Activated T-helper 9 cell treated with anti-CD3 and anti-CD28 coated beads, Interleukin-2, amount 50 U/mL, for 16 hours (primary cell): ENCODE measurements at places on chromosomes 7 and 10.

GRCh38 chr7:50399206-50399605 lies 50.9 kb downstream of the FIGNL1 start:
- DNase-seq: no peak

GRCh38 chr10:59724098-59724938 lies 14.7 kb upstream of the SLC16A9 start:
- DNase-seq: no peak

GRCh38 chr10:113067501-113067900 lies 117.5 kb downstream of the TCF7L2 start:
- no peak for DNase-seq

DNA sequence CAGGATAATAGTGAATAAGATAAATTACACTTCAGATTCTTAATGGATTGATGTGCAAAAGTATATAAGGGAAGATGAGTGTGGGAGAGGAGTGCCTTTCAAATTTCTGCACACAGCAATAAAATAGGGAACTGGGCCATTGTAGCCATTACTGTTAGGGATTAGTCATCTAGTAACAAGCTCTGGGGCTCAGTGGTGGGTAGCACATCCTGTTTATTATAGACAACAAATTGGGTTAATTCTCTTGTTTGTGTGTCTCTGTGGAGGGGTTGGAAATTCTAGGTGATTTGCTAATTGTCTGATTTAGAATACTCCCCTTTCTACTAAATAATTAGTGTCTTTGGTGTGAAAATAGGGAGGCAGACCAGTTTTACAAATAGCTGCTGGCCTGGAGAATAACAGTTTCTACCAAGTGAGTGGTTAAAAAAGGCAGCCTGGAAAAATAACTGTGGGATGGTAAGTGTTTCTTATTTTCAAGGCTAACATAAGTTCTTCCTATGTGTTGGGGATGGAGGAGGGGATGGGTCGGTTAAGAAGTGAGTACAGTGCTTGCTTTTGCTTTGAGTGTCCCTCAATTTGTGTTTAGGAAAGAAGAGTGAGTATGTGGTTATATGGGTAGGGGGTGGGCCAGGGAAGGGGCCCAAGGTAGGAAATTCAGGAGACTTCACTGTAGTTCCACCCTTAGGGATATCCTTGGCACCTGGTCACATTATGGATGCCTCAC lies 43.3 kb upstream of the TMEM248 start:
- no peak for DNase-seq

GRCh38 chr7:48658138-48658537 lies 266.2 kb upstream of the CDC14C start:
- DNase-seq: no peak

- DNase-seq: no peak
These were observed 29.9 kb upstream of the RAPGEF5 start for GRCh38 chr7:22386865-22387264.

GRCh38 chr7:27312820-27313219 lies 70.2 kb downstream of the EVX1 start:
- DNase-seq: no peak

- DNase-seq: no peak
These were observed 295.0 kb upstream of the LYZL1 start for GRCh38 chr10:28993861-28994260.

- no peak for DNase-seq
These were observed 1.4 kb downstream of the ZNF438 start for GRCh38 chr10:31030260-31030659.

DNA sequence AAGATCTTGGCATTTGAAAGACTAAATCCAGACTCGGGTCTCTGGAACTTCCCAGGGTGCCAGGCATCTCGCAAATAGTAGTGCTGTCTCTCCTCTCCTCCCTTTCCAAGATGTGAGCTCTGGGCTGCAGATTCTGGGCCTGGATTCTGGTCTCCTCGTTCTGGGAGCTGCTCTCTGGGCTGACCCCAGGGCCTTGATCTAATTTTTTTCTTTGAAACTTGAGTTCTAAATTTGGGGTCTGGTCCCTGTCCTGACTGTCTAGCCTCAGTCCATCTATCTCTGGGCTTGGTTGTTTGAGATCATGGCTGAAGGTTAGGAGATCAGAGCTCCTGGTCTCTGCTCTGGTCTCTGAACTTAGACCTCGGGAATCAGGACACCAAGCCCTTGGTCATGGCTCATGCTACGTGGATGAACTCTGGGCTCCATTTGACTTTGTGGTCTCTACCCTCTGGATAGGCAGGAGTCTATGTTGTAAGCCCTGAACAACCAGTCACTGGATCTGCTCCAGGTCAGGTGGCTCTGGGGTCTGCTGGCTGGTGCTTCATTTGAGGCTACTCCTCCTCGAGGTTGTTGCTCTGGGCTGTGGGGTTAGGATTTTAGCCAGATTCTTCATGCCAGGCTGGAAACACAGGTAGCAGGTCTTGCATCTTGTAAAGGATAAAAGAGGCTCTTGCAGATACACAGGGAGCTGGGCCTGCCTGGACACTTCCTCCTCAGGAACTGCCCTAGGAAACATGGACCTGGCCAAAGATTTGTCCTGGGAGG lies 8.0 kb upstream of the MBL2 start:
- no peak for DNase-seq

GRCh38 chr10:58465629-58466028 lies 47.0 kb upstream of the BICC1 start:
- no peak for DNase-seq

DNA sequence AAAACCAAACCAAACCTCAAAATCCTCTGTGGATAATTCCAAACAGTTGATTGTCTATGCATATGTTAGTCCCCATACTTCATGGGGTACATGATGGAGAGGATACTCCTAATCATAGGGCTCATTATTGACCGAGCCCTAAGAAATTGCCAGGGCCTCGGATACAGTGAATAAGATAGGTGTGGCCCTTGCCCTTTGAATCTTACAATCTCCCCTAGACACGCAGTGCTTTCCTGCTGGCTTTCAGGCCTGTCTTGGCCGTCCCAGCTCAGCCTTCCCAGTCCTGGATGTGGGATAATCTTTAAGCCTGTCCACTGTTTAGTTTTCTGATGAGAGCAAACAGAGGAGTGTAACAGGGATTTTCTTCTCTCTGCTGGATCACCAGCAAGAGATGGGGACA lies 161.8 kb downstream of the TMEM178B start:
- DNase-seq: no peak

- DNase-seq: no peak
These were observed 36.9 kb downstream of the ENTPD1 start for GRCh38 chr10:95792874-95793285.

GRCh38 chr7:143002898-143003297 lies 24.0 kb downstream of the OR9A2 start:
- no peak for DNase-seq

GRCh38 chr10:46530249-46531186 lies 25.9 kb downstream of the GPRIN2 start:
- DNase-seq: no peak

DNA sequence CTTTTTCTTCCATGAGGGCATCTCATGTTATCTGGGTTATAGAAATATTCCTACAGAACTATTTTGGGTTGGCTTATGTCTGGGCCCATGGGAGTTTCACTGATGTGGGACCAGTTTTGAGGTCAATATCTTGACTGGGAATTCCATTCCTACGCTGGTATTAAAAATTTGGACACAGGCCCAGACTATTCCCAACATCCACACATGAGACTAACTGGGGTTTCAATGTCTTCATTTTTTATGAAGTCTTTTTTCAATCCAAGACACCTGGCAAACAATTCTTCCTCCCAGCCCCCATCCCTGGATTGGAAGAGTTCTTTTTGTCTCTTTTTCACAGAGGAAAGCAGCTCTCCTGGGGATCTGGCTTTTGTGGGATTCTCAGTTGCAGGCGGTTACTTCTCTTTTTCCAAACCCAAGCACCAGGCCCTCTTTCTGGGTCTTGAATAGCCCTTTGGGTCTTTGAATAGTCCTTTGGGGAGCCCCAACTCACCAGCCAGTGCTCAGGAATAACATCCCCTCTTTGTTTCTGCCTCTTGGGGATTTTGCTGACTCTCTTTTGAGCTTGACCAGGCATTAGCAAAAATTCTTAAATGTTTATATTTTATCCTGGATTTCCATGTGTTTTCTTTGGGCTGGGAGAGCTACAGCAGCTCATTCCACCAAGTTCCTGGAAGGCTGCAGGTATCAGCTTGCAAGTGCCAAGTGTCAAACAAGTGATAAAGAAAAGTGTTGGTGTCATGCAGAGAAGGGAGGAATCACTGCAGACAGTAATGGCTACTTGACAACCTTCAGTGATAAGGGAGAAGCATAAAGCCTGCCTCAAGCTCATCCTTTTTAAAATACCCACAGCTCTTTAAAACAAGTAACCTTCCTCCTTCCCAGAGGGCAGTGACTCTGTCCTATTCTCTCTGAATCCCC lies 234.3 kb downstream of the ADAM12 start:
- no peak for DNase-seq

DNA sequence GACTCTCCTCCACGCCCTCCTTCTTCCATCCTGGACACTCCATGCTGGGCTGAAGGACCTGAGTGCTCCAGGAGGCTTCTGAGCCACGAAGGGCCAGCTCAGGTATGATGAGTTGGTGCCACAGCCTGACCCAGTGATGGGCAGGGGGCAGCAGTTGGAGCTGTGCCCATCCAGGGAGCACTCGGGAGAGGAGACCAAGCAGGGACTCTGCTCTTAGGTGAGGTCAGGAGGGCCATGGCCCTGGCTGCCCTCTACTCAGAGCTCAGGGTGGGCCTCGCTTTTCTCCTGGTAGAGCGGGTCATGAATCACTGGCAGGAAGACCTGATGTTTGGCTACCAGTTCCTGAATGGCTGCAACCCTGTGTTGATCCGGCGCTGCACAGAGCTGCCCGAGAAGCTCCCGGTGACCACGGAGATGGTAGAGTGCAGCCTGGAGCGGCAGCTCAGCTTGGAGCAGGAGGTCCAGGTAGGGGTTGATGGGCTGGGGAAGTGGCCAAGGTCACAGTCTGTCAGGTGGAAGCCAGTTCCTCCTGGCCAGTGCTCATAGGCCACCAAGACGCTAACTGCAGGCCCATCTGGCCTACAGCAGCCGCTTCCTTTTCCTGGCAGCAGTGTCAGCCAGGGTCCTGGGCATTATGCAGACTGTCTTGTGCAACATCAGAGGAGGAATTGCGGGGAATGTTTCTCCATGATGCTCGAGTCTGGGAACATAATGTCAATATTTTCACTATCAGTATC lies 50.8 kb downstream of the ALOX5 start:
- no peak for DNase-seq

DNA sequence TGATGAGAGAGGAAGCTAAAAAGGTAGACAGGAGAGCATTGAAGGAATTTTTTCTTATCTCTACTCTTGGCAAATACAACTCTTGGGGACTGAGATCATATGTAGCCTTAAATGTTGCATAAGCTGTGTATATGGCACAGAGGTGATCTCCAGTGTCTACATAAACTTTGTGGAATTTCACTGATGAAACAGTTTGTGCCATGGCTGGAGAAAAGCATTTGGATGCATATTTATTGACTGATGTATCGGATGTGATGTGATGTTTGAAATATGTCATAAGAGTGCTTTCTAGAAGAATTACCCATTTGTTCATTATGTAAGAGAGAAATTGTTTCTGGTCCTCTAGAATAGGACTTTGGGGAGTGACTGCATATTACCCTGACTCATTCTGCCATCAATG lies 244.9 kb upstream of the LRRTM3 start:
- no peak for DNase-seq

DNA sequence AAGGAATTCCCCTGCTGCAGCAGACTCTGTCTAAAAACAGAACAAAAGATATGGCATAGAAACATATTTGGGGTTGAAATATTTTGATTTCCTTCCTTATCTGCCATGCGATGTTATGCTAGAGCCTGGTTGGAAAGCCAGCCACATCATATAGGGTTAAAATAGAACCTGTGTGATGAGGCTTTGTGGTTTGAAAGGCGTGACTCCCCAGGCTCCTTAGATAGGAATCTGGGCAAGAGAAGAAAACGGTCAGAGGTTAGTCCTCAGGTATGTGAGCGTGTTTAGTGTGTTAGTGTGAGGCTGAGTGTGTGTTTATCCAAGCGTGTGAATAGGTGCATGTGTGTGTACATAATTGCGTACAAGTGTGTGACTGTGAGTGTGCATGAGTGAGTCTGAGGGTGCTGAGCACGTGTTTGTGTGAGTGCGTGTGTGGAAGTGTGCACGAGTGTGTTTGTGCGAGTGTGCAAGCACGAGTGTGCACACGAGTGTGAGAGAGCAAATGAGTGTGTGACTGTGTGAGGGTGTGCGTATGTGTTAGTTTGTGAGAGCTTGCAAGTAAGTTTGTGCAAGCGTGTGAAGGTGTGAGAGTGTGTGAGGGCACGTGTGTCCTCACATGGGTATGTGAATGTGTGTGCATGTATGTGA lies 79.9 kb downstream of the COL26A1 start:
- no peak for DNase-seq

- no peak for DNase-seq
These were observed 77.7 kb downstream of the CELF2 start for GRCh38 chr10:11095374-11095801.

- DNase-seq: no peak
These were observed 183.7 kb downstream of the TRIL start for GRCh38 chr7:28774261-28774988.

GRCh38 chr7:135088566-135088965 lies 59.3 kb upstream of the TMEM140 start:
- no peak for DNase-seq

DNA sequence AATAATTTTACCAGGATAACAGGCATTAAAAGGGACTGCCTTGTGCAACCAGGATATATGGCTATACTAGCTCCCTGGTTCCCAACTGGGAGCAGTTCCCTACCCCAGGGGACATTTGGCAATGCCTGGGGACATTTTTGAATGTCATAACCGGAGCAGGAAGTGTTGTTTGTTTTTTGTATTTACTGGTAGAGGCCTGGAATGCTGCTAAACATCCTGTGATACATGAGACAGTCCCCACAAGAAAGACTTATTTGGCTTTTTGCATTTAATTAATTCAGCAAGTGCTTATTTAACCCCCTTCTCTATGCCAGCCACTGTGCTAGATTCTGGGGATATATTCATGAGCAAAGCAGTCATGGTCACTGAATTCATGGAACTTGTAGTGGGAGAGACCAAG lies 181.2 kb downstream of the BBS9 start:
- no peak for DNase-seq

DNA sequence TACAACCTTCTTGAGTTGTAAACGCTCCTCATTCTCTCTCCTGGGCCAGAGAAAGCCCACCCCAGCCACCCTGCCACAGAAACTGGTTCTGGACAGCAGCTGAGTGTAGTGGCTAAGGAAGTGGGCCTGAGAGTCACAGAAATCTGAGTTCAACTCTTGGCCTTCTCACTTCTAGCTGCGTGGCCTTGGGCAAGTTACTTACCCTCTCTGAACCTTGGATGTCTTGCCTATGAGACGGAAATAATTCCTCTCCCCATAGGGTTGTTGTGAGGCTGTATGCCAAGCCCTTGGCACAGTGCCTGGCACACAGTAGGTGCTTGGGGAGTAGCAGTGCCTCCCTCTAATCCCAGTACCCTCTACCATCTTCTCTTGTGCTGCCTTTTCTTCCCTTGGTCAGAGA lies 51.5 kb downstream of the ADAMTS14 start:
- DNase-seq: no peak
